ENCODE measurements at places on chromosomes 12 and 14.

DNA sequence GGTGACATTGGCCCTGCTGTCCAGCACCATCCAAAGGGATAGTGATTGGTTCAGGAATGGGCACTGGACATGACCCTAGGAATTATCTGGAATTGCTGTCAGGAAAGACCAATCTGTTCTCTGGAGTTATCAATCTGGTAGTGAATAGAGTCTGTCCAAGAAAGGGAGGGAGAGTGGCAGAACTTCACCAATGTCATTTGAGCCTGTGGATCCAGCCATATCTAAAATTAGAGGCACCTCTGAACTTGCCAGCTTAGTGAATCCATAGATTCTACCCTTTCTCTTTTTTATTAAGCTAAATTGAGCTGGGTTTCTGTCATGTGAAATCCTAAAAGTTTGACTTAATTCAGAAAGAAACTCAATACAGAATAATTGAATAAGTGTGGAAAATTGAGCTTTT lies 93.9 kb downstream of the NKX2-1 start:
- DNase-seq, result no peak

- DNase-seq, result no peak
These were observed 420.7 kb downstream of the NPAS3 start for GRCh38 chr14:33359288-33359881.

- DNase-seq, result no peak
These were observed 5.3 kb upstream of the BEST3 start for GRCh38 chr12:69704357-69704756.

GRCh38 chr12:115611477-115611876 lies 666.0 kb downstream of the MED13L start:
- DNase-seq, result no peak

- DNase-seq, result no peak
These were observed 1.8 kb upstream of the BTG1 start for GRCh38 chr12:92147491-92147890.

Measured in NCI-H524 treated with DMSO at 0.1 percent for 48 hours (cell line).